ENCODE measurements at places on chromosomes 1 and 21.

- no peak for DNase-seq
Measured at GRCh38 chr1:6989212-6990159, 204.2 kb downstream of the CAMTA1 start.

DNA sequence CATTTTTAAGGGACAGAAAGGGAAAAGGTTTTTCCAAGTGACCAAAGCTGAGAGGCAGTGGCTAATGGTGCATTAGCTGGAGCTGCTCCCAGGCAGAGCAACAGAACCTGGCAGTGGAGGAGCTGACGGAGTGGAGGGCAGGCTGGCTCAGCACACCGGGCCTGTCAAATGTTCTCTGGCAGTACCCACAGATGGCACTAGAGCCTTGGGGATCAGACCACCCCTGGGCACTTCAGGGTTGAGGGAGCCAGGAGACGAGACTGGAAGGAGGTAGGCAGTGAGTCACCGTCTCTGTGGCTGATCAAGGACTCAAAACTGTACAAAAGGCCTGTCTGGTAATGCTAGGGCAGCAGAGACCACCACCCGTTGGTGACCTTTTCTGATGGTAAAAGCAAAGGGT lies 121.7 kb upstream of the KIAA0040 start:
- no peak for DNase-seq

- no peak for DNase-seq
Measured at GRCh38 chr1:109840011-109840629, 70.5 kb upstream of the CSF1 start.

- no peak for DNase-seq
Measured at GRCh38 chr1:80982831-80983230, 817.9 kb upstream of the ADGRL2 start.

DNA sequence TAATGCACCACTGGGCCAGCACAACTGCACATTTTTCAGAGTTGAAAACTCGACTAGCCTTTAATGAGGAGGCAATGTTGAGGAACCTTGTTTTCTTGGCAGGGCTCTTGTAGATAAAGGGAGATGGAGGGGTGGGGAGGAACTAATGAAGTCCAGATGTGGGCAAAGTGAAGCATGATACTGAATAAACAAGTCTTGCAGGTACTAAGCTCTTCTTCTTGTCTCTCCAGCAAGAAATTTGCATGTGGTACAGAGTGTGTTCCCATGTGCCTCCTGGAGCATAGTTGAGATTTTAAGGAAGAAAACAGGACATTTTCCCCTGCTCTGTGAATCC lies 47.0 kb downstream of the PLPP3 start:
- no peak for DNase-seq

- no peak for DNase-seq
Measured at GRCh38 chr1:116372191-116372590, 853 bp upstream of the ATP1A1 start.

- no peak for DNase-seq
Measured at GRCh38 chr1:236030534-236030933, 34.4 kb downstream of the NID1 start.

DNA sequence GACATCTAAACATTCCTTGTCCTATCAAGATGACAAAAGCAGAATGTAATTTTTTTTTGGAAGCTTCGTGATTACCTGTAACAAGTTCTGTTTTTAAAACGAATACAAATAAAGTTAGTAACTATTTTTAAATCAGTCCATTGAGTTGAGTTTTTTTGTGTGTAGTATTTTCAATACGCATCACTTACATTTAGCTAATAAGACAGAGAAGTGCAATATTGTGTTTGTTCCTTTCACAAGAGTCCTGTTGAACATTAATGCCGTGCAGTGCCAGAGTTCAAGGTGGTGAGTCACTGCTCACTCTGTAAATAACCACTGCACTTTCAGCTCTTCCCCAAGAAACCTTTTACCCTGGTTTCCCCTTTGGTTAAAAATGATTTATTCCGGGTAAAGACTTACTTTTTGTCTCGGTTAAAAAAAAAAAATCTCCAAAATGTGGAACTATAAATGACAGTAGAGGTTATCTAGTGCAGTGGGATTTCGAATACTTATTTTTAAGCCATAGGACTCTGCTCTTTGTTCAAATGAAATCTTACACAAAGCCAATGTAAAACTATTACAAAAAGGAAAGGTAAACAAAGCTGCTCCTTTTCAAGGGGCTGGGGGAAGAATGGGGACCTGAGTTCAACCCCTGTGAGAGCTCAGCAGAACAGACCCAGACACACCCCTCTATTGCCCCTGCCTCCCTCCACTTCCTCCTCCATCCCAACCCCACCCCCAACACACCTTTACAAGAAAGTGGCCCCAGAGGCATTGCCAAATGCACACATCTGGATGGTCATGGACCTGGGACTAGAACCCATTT lies 14.8 kb upstream of the NCMAP start:
- DNase-seq: peak; percentile 36

GRCh38 chr1:183279835-183280234 lies 93.8 kb downstream of the LAMC2 start:
- no peak for DNase-seq

GRCh38 chr1:204867666-204868339 lies 2.9 kb upstream of the NFASC start:
- DNase-seq: no peak

DNA sequence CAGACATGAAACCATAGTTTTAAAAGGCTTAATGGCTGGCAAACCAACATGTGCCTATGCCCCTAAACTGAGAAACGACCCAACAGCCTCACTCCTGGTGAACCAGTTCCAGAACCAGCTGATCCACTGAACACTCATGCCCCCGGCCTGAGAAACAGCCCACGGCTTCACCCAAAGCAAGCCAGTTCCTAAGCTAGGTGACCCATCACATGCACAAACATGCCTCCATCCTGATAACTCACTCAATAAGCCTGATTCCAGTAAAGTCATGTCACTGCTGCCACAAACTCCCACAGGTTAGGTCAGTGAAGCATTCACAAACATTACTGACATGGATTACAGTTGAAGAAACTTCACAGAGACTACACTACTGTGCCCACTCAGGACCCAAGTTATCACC lies 161.6 kb downstream of the USH2A start:
- no peak for DNase-seq

GRCh38 chr1:46302641-46303037 lies 777 bp downstream of the LRRC41 start:
- DNase-seq: no peak

- DNase-seq: no peak
Measured at GRCh38 chr21:22885079-22885478, 1886.9 kb downstream of the NCAM2 start.

DNA sequence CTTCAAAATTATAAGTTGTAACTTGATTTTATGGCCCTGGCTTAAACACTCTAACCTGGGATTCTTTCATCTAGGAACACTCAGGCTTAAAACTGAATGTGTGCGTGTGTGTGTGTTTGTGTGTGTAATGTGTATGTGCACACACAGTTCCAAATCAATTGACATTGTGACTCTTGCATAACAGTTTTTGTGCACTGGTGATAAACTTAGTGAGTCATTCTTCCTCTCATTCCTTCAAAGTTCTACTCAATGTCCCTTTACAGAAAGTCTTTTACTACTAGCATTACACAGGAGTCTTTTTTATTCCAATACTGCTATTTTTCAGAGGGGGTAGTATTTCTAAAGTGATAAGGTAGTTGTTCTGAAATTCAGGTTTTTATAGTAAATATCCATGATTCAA lies 943.6 kb downstream of the KCNT2 start:
- no peak for DNase-seq

- no peak for DNase-seq
Measured at GRCh38 chr1:179099891-179100290, 18.0 kb downstream of the TOR3A start.

- no peak for DNase-seq
Measured at GRCh38 chr21:37553078-37553481, 186.5 kb downstream of the DYRK1A start.

DNA sequence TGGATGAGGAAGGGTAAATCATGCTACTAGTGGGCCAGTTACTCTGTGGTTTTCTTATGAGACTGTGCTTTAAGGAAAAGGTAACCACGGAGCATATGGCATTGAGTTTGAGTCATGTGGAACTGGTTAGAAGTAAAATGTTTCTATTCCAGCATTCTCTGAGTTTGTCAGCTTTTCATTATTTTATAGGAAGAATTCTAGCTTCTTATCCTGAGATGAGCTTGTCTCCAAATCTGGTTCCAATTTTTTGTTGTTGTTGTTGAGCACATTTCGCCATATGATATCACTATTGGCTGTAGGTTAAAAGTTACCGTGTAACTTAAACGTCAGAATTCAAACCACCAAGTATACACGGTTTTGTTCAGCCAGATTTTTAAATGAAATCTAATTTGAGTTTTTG lies 69.9 kb downstream of the ATF6 start:
- peak; percentile 61 for DNase-seq

GRCh38 chr1:27332536-27333281 lies 9.1 kb upstream of the SYTL1 start:
- peak; percentile 64 for DNase-seq

GRCh38 chr21:26194811-26195251 lies 24.3 kb upstream of the APP start:
- DNase-seq: no peak

GRCh38 chr1:183832459-183832858 lies 27.5 kb downstream of the RGL1 start:
- DNase-seq: peak; percentile 52

GRCh38 chr1:44934791-44935190 lies 51.6 kb downstream of the EIF2B3 start:
- no peak for DNase-seq

DNA sequence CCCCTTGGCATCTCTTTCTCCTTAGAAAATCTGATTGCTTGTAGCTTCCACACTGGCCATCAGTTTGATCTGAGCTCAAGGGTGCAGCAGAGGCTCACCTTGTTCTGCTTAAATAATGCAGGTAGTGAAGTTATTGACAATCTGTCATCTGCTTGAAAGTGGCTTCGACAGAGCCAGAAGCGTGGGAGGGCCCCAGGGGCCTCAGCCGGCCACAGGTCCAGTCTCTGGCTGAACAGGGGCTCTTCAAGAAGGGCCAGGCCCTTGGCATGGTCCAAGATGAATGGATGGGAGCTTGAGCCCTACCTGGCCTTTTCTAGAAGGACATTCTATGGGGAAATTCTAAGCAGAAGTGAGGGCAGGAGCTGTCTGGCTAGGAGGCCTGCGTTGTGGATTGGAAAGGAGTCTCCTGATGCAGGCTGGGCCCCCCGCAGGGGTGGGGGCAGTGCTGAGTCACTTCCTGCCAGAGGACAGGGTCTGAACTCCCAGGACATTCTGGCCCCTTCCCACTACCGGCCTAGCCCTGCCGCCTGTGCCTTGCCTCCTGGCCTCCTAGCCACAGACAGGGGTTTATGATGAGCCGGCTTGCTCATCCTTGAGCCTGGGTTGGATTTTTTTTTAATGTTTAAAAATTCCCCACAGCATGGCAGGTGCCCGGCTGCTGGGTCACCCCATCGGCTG lies 162.3 kb upstream of the VAMP3 start:
- no peak for DNase-seq

DNA sequence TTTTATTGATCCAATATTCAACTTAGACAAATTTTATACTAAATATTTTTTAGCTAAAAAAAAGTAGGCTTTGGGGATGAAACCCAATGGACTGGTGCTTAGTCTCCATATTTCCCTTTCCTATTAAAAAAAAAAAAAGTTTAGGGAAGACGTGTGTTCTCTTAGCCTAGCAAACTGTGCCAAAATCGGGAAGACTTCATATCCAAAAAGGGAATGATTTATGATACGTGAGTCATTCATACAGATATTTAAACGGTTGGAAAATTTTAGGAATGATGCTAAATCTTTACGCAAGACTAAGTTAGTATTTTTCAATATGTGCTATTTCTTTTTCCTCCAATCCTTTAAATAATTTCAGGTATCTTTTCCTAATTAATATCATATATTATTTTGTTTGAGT lies 50.7 kb downstream of the SPATA17 start:
- DNase-seq: no peak

DNA sequence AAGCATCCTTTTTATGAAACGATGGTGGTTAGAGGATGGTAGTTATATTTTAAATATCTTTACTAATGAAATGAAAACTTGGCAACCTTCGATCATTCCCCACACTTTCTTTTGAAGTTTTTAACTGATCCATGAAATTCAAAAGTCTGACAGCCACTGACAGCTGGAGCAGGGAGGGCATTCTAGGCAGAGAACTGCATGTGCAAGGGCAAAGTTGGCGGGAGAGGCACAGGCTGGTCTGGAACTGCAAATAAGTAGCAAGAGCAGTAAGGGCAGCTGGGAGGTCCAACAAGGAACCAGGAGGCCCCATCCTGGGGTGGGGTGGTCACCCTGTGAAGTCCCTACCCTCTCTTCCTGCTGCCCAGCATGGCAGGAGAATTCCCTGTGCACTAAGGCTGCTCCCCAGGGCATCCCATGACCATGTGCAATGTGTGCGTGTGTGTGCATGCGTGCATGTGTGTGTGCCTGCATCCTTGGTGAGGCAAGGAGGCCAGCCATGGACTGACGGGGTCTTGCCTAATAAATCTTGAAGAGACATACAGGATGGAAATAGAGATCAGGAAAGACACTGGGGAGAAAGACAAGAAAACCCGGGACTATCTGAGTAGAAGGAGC lies 33.1 kb upstream of the FOXO6 start:
- DNase-seq: no peak

DNA sequence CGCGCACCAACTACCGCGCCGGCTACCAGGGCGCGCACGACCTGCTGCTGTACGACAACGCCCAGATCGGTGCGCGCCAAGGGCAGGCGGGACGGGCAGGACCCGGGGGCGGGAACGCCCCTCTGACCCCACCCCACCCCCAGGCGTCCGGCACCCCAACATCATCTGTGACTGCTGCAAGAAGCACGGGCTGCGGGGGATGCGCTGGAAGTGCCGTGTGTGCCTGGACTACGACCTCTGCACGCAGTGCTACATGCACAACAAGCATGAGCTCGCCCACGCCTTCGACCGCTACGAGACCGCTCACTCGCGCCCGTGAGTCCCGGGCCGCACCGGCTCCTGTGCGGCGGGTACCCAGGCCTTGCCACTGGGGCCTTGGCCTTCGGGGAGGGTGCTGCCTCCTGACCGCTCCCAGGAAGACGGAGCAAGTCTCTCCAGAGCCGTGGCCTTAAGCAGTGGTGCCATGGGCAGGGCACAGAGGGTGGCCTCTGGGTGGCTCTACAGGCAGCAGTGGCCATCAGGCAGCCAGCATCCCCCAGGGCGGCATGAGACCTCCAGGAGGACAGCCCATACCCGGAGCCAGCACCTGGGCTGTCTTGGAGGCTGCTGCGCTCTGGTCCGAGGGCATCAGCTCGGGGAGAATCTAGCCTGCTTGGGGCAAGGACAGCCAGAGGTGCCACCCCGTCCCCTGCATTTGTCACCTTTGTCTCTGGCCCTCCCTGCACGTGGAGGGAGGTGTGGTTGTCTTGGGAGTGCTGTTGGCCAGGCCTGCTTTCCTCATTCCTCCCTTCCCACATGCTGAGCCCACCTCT lies 8.1 kb upstream of the MMP23B start:
- no peak for DNase-seq

DNA sequence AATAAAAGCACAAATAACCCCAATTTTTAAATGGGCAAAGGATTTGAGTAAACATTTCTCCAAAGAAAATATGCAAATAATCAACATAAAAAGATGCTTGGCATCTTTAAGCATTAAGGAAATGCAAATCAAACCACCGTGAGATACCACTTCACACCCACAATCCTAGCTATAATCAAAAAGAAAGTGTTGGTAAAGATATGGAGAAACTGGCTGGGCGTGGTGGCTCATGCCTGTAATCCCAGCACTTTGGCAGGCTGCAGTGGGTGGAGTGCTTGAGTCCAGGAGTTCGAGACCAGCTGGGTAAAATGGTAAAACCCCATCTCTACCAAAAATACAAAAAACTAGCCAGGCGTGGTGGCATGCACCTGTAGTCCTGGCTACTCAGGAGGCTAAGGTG lies 16.9 kb downstream of the ARHGEF11 start:
- no peak for DNase-seq
